ENCODE measurements at places on chromosomes 3 and 15.

DNA sequence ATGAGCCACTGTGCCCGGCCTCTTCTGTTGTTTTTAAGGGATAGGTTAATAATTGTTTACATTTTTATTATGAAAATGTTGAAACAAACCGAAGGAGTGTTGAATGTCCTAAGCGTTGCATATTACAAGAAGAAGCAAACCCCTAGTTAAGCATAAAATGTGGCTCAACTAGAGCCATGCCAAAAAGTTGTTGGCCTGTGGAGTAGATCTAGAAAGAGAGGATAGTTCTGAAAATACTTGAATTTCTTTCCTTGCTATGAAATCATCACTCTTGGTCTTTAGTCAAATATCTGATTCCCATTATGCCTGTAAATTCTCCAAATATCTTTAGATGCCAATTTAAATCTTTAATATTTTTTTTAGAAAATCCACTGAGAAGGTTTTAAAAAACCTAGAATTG, 12.8 kb downstream of the RBP2 start:
- no peak for DNase-seq

DNA sequence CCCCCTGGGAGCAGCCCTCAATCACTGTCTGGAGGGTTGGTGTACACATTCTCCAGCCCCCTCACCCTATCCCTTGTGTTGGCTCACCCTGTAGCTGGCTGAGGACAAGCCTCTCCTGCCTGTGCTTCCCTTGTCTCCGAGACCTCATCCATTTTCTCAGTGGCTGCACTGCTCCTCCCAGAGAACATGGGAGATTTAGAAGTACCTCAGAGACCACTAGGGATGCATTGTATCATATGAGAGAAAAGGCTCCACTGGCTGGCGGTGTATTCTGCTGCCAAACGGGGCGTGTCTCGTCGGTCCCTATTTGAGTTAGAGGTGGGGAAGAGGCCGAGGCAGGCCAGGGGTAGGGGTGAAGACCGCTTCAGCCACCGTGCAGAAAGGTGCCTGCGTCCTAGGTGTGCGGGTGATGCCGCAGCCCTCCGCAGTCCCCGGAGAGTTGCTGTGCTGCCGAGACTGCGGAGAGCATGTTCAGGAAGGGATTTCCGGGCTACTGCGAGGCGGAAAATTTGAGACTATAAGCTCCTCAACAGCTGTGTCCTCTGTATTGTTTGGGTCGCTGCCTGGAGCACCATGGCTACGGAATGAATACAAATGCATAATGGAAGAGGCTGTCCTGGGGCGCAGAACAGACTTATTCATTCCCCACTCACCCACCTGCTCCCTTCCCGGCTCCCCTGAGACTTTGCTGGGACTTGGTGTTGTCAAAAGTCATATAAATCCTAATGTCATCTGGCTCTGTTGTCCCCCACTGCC, 43.8 kb downstream of the SPSB4 start:
- DNase-seq = no peak

- no peak for DNase-seq
Measured at GRCh38 chr3:4763604-4764247, 215.5 kb upstream of the BHLHE40 start.

DNA sequence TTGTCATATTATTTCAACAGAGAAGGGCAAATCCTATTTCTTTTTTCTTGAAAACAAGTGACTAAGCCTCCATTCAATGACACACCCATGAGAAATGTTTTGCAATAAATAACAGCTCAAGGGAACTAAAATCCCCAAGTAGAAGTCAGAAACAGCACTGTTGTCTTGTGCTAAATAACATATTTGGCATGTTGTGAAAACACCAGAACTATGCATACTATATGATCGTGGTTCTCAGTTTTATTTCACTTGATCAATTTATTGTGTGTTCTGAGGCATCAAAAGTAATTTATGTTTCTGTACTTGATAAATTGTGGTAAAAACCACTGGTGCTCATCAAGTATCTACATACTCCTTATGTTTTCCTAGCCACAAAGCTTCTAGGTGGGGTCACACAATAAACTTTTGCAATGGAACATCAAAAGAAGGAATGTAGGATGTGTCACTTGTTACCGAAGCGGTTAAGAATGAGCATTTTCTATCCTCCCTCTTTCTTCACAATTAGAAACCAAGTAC, 691.7 kb upstream of the CBLB start:
- DNase-seq = no peak

GRCh38 chr3:190552969-190553759, 39.3 kb downstream of the IL1RAP start:
- DNase-seq = no peak

DNA sequence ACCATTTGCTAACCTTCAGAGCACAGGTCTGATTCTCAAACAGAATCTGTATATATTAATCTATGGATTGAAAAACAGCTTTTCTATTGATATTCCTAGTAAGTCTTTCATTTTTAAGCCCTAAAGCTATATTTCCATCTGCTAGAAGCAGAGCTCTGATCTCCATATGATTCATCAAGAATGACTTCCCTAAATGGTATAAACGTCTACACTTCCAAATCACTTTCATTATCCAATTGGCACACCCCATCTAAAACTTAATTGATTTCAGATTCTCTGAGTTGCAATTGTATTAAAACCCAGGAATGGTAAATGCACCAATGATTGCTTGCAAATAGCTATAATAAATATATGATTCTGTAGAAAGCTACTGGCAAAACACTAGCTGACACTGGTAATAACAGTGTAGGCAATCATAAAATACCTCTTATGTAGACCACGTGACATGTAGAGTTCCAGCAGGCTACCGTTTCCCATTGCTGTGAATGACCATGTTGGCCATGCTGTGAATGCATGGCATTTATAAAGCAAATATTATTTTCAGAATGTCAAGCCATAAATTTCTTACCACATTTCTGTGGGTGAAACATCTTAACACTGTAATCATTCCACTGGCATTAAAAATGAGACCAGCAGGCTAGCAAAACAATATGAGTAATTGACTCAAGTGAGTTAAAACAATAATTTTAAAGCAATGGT, 226.0 kb downstream of the ZMAT3 start:
- DNase-seq = no peak

- DNase-seq = no peak
Measured at GRCh38 chr15:85490856-85491255, 110.5 kb downstream of the AKAP13 start.

- DNase-seq = no peak
Measured at GRCh38 chr3:34260271-34261000, 462.0 kb downstream of the PDCD6IP start.

DNA sequence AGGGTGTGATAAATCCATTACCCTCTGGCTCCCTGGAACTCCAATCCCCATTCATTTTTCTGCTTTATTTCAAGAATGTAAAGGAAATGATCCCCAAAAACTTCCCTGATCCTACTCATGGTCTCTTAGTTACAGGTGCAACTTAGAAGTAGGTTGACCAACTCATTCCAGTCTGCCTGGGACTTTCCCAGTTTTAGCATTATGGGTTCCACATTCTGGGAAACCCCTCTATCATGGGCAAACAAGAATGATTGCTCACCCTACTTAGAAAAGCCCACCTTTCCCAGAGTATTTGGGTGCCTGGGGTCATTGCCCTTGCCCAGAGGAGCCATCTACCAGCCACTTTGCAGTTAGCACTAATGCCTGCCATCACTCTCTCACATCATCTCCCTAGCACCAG, 15.6 kb downstream of the CLDN18 start:
- no peak for DNase-seq
